Activated T-cell treated with anti-CD3 and anti-CD28 coated beads for 4 hours (primary cell): ENCODE measurements at places on chromosomes 16 and 17.

DNA sequence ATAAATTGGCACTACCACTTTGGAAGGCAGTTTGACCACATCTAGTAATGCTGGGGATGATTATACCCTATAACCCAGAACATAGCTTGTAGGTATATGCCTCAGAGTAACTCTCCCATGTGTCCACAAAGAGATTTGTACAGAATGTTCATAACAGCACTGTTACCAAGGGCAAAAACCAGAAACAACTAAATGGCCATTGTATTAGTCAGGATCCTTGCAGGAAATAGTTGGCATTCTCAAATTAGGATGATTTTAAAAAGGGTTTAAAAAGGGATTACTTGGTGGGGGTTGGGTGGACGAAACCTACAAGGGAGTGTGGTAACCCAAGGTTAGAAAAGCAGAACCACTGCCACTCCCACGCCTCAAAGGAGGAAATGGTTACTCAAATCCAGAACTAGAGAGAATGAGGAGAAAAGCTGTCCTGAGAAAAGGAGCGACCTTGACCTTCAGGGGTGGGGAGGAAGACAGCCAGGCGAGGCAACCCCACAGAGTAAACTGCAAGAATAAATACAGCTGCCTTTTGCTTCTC is 2.1 kb downstream of the CPPED1 start:
- DNase-seq, result no peak

GRCh38 chr17:40338058-40338457 is 26.5 kb downstream of the GJD3 start:
- DNase-seq, result no peak

DNA sequence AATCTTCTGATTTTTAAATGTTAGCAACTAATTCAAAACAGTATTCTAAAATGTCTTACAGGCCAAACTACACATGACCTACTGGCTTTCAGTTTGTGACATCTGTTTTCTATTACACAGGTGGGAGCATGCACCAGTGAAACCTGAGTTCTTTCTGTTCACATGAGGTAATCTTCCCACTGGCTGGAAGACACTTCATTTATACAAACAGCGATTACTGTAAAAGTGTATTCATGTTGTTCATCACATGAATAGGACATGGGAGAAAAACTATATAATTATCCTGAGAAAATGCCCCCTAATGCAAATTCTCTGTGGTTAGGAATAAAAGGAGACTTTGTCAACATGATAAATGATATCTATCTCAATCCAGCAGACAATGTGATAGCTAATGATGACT is 11.1 kb upstream of the PIK3R5 start:
- DNase-seq, result no peak

DNA sequence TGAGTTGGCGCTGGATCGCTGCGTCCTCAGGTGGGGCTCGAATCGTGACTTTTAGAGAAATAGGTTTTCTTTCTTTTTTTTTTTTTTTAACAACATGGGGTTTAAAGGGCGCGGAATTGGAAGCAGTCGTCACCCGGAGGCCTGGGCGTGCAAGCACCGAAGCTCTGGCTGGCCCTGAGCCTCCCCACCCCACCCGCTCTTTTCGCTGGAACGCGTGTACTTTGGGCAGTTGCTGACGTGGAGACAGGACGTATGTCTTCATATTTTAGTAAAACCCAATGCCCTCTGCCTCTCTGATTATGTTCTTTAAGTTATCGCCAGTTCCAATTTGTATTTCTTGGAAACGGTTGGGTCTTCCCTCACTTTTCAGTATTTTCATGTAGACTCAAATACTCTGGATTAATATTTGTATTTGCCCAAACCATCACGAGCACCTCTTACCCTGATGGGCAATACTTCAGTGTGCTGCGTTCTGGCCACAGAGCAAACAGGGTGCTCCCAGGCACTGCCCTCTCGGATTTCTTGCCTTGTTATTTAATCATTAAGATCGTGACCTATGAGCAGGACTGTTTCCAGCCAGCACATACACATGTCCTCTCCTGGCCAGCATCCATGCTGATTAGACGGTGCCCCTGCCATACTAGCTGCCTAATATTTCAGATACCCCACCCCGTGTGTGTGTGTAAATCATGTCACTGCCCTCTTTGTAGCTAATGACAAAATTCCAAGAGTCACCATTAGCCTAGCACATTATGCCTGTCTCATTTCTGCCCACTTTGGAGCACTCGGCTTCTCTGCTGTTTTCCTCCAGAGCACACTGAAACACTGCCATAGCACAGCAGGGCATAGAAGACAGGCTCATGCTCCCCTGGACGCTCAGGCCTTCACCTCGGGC is 805 bp upstream of the C16orf95 start:
- no peak for DNase-seq

GRCh38 chr17:1808644-1809043 is 21.1 kb downstream of the SMYD4 start:
- DNase-seq, result no peak

DNA sequence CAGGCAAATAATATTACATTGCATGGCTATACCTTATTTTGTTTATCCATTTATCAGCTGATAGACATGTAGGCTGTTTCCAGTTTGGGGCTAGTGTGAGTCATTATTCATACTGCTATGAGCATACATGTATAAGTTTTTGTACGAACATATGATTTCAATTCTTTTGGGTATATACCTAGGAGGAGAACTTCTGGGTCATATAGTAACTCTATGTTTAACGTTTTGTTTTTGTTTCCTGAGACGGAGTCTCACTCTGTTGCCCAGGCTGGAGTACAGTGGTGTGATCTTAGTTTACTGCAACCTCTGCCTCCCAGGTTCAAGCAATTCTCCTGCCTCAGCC is 2.4 kb upstream of the ITGAL start:
- no peak for DNase-seq
